Naive thymus-derived CD4-positive, alpha-beta T cell (primary cell): ENCODE measurements at places on chromosomes 11 and 22.

DNA sequence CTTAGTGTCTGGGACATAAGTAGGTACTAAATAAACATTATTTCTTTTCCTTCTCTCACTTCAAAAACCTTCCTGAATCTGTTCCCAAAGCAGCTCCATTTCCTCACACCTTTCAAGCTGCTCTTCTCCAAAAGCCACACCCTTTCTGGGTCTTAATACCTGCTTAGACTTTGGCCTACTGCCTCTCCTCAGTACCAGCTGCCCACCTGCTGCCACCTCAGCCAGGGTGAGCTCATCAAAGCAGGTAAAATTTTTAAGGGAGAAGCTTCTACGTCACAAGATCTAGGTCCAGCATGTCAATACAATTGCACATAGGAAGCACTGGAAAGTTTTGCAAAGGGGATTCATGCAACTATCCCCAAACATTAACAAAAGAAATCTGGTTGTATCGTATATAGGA, 108.4 kb downstream of the RPL27A start:
- DNase-seq = no peak

- no peak for DNase-seq
These were observed 104.6 kb downstream of the ALX4 start for GRCh38 chr11:44205352-44205751.

DNA sequence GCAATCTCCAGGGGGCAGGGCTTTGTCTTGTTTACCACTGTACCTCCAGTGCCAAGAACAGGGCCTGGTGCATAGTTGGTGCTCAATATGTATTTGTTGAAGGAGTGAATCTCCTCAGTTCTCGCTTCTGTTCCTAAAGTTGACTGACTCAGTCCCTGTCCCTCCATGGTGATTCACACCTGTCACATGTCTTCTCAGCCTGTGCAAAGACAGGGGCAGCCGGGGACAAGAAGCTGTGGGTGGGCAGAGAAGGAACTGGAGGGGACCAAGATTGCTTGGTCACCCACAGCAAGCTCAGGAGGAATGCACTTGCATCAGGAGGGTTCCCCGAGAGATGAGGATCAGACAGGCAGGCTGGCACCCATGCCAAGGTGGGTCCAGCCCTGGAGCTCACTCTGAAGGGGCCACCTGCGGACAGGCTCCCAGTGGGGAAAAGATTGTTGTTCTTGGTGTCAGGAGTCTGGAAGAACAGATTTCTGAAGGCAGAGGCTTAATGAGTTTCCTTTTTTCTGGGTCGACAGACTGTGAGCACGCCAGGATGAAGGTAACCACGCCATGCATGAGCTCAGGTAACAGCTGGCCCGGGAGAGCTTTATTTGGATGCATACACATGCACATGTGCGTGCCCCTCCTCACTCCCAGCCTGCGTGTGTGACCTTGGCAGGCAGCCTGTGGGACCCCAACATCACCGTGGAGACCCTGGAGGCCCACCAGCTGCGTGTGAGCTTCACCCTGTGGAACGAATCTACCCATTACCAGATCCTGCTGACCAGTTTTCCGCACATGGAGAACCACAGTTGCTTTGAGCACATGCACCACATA, 16.9 kb downstream of the IL17RA start:
- no peak for DNase-seq

GRCh38 chr11:76759092-76759491, 24.1 kb upstream of the TSKU start:
- DNase-seq = no peak

GRCh38 chr11:6931146-6931713, 5.0 kb downstream of the ZNF215 start:
- no peak for DNase-seq

GRCh38 chr22:30089655-30089974, 9.4 kb downstream of the HORMAD2 start:
- no peak for DNase-seq

DNA sequence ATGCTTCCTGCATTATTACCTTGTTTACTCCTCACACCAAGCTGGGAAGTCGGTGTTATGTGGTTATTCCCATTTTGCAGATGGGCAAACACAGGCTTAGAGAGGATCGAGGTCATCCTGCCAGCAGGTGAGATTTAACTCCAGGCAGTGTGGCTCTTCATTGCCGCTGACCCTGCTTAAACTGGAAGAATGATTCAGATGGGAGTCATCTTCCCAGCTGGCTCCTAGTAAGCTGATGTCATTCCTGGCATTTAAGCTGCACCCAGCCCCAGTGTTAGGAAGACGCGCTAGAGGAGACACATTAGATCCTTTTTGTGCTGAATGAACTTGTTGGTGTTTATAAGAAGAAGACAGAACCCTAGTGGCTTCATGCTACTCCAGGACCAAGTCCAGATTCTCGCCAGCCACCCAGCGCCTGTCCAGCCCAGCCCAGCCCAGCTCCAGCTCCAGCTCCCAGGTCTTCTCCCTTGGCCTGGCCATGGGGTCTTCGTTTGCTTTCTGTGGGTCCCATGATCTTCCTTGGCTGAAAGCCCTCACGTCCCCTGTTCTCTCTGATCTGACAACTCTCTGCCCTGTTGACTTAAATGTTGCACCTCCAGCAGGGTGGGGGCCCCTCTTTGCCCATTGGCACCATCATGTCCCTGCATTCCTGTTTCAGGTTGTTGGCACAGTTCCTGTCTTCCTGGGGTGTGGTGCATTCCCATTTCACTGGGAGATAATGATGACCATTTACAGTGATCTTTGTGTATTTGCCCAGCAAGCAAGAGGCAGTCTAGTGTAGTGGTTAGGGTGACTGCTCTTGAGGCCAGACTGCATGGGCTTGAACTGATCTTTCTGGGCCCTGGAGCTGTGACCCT, 13.6 kb downstream of the PARVB start:
- DNase-seq = no peak

GRCh38 chr11:57345555-57346211, 7.5 kb downstream of the P2RX3 start:
- peak; percentile 39 for DNase-seq

DNA sequence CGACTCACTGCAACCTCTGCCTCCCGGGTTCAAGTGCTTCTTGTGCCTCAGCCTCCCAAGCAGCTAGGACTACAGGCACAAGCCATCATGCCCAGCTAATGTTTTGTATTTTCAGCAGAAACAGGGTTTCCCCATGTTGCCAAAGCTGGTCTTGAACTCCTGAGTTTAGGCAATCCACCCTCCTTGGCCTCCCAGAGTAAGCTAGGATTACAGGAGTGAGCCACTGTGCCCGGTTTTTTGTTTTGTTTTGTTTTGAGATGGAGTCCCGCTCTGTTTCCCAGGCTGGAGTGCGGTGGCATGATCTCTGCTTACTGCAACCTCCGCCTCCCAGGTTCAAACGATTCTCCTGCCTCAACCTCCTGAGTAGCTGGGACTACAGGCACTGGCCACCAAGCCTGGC, 41.0 kb downstream of the CELF1 start:
- no peak for DNase-seq

GRCh38 chr11:120424970-120425332, 86.6 kb upstream of the GRIK4 start:
- DNase-seq = no peak

- DNase-seq = no peak
These were observed 15.7 kb downstream of the SLN start for GRCh38 chr11:107696140-107696539.

DNA sequence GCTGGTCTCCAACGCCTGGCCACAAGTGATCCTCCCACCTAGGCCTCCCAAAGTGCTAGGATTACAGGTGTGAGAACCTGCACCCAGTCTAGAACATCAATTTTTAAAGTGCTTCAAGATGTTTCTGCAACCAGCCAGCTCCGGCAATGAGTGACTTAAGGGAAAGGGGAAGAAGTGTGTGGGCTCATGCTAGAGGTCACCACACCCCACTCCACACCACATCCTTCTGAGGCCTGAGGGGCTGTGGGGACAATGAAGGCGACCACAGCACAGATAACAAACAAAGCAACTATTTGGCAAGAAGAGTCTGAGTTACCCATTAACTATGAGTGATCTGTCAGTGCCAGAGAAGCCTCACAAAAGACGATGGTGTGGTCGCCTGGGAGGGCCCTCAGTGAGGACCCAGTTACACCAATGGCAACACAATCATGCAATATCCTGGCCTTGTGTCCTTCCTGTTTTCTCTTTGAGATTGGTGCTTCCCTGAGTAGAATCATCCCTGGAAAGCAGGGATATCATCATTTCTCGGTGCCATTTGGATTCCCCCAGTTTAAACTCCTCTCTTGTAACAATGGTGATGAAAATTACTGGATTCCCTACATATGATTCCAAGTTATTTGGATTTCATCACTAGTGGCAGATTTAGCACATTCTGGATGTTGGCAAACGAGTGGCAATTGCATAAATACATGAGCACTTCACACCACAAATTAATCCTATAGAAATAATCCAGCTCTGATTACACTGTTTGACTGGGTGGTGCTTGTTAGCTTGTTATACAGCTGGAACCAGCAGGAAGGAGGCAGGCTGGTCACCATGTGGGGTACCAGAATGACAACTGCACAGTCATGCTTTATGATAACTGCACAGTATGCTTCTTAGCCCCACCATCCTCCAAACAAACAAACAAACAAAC, 18.4 kb downstream of the ABTB2 start:
- DNase-seq = no peak

- DNase-seq = peak; percentile 66
These were observed 186.2 kb downstream of the SPON1 start for GRCh38 chr11:14148653-14149273.

GRCh38 chr22:36563001-36563400, 34.0 kb upstream of the EIF3D start:
- DNase-seq = no peak

DNA sequence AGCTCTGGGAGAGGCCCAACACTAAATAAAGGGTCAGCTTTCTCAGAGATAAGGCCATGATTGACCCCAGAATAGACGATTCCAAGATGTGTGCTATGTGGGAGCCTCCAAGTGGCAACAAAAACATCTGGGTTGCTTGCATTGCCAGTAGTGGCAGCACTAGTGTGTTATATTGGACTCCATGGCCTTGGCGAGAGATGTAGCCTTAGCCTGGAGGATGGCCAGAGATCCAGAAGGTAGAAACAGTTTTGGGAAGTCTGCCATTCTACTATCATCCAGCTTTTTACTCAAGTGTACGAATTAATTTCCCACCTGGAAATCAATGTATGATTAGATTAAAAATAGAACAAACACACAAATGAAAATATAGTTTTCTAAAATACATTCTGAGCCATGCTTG, 3.0 kb downstream of the OR8D4 start:
- no peak for DNase-seq

DNA sequence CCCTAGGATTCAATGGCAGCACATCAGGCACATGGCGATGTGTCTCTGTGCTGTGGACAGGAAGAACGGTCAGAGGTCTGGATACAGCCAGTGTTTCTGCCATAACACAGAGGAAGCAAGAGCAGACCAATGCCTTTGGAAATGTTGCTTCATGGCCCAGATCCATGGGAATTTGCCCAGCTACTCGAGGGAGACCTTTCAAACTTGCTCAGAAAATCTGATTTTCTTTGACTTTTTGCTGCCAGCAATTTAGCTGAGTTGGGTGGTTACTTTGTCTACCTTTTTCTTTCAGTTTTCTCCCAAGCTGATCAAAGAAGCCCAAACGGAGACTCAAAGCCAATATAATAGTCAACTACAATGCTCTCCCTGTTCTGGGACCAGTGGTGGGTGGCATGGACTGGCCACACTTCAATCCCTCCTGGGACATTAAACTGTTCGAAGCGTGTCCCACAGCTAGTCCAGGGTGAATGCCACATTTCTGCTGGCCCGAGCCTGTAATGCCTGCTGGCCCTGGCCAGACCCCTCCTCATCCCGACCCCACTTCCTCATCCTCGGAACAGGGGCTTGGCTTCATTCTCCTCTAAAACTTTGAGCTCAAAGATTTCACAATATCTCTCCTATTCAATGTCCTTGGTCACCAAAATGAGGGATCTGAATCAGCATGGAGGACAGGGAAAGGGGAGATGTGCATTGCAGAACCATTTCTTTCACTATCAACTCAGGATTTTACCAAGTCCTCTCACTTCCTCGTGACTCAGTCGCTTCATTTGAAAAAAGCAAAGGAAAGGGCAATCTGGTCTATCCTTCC, 93.3 kb downstream of the ABTB2 start:
- DNase-seq = no peak

- DNase-seq = no peak
These were observed 75.2 kb downstream of the EIF3M start for GRCh38 chr11:32658639-32659406.

- DNase-seq = no peak
These were observed 20.7 kb upstream of the AIFM3 start for GRCh38 chr22:20946080-20946986.

- no peak for DNase-seq
These were observed 202.1 kb upstream of the FAT3 start for GRCh38 chr11:92022499-92022898.
